ENCODE measurements at places on chromosomes 2 and 18. TPM values are rescaled to one million over a fixed set of nuclear protein-coding genes. Genes with fewer than 3 reads are reported as not detected.

Gene PRSS56
- polyA plus RNA-seq = not detected

Gene FIGN
- polyA plus RNA-seq = 9.3 TPM

Gene NT5DC4
- polyA plus RNA-seq = 0.34 TPM

Gene UGT1A6
- polyA plus RNA-seq = 2.8 TPM

Gene MMADHC
- 109 TPM for polyA plus RNA-seq

Gene STPG4
- polyA plus RNA-seq = 0.14 TPM

Gene SS18
- 106 TPM for polyA plus RNA-seq

Gene RTP5
- 0.09 TPM for polyA plus RNA-seq

Gene COL5A2
- polyA plus RNA-seq = 147 TPM

Gene CD8A
- polyA plus RNA-seq = 0.36 TPM

Gene ANKRD29
- polyA plus RNA-seq = 0.58 TPM

Gene GKN1
- polyA plus RNA-seq = not detected

Gene SPDYA
- polyA plus RNA-seq = 0.81 TPM

Data from renal pelvis (tissue), 12 donors.